ENCODE measurements at places on chromosomes 1 and 21. TPM values are rescaled to one million over a fixed set of nuclear protein-coding genes. Genes with fewer than 3 reads are reported as not detected.

GRCh38 chr1:76832521-76832920 lies 34.8 kb upstream of the ST6GALNAC5 start:
- DNase-seq, result no peak
- no peak overlapping the region for H3K27ac ChIP-seq
- no peaks in the 10 kb centered on the region for H3K27me3 ChIP-seq
- no peak overlapping the region for H3K4me3 ChIP-seq
- H3K36me3 ChIP-seq, result no peaks in the 10 kb centered on the region

- no peaks in the 10 kb centered on the region for H3K27me3 ChIP-seq
- H3K27ac ChIP-seq, result no peak overlapping the region
- H3K4me1 ChIP-seq, result no peaks in the 10 kb centered on the region
- H3K4me3 ChIP-seq, result no peak overlapping the region
- no peaks in the 10 kb centered on the region for H3K36me3 ChIP-seq
- DNase-seq, result no peak
Measured at GRCh38 chr1:57272150-57272549, 151.7 kb downstream of the DAB1 start.

DNA sequence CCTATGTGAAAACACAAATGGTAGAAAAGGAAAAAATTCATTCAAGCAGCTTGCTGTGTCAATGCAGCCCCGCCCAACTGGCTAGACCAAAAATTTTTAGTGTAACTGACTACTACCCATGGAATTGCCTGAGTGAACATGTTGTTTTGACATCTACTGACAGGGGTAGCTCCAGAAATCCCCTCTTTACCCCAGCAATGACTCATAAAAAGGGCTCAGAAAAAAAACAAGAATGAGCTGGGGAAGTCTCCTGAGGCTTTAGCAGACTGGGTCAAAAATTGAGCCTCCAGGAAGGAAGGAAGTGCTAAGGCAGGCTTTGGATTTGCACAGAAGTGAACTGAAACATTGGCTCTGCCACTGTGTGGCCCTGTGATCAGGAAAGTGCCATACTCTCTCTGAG lies 24.4 kb upstream of the FGGY start:
- H3K27ac ChIP-seq, result no peak overlapping the region
- no peak overlapping the region for H3K4me3 ChIP-seq
- DNase-seq, result no peak

DNA sequence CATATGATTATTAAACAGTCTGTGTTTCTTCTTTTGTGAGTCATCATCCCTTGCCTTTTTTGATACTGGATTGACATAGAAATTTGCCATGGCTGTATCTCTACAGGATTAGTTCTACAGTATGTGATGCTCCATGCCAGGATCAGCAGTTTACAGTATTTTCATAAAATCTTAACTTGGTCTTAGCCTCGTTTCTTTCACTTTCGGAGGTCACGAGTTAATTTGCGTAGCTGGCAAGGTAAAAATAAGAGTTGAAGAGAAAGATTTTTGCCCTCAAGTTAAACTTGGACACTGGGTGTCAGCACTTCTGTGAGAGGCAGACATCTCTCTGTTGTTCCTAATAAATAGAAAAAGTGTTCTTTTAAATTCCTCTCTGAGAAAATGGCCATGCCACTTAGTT lies 79.1 kb downstream of the CACNA1E start:
- H3K27ac ChIP-seq, result no peak overlapping the region
- no peaks in the 10 kb centered on the region for H3K4me1 ChIP-seq
- no peaks in the 10 kb centered on the region for H3K27me3 ChIP-seq
- no peak for DNase-seq
- H3K36me3 ChIP-seq, result no peaks in the 10 kb centered on the region
- H3K4me3 ChIP-seq, result no peak overlapping the region

DNA sequence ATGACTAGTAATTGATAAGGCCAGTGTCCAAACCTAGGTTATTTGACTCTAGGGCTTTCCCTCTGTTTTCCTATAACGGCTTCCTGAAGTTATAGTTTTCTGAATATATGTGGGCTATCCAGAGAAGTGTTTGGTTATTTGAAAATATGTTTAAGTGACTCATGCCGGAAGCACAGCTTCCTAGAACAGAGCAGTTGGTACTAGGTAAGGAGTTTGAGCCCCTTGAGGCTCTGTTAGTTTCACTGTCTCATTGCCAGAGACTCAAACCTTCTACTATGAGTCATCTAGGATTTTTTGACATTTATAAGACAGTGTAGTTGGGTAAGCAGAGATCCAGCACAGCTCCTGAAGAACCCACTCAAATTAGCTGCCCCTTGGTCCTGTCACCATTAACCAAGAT lies 27.1 kb upstream of the LEPR start:
- H3K4me1 ChIP-seq, result no peaks in the 10 kb centered on the region
- H3K4me3 ChIP-seq, result no peak overlapping the region
- no peaks in the 10 kb centered on the region for H3K27me3 ChIP-seq
- H3K27ac ChIP-seq, result no peak overlapping the region
- no peaks in the 10 kb centered on the region for H3K36me3 ChIP-seq

GRCh38 chr1:222250376-222250775 lies 297.5 kb downstream of the HHIPL2 start:
- H3K27ac ChIP-seq, result no peak overlapping the region
- no peaks in the 10 kb centered on the region for H3K4me1 ChIP-seq
- DNase-seq, result no peak

The ELAVL4 gene
- not detected for total RNA-seq

GRCh38 chr1:32464716-32465577 lies at the start of gene ZBTB8B:
Gene ZBTB8B, plus strand, starts transcription at chr1:32465072. Its CDS starts 5,553 bp downstream, at chr1:32470625.
- H3K27ac ChIP-seq, result no peak within 1 kb of the TSS
- no peaks in the 10 kb centered on the region for H3K36me3 ChIP-seq
- H3K27me3 ChIP-seq, result no peaks in the 10 kb centered on the region
- H3K4me1 ChIP-seq, result peaks cover 8% of the 10 kb centered on the region

The NFASC gene
- 29.7 TPM for total RNA-seq

The ELAPOR1 gene
- 0.29 TPM for total RNA-seq

DNA sequence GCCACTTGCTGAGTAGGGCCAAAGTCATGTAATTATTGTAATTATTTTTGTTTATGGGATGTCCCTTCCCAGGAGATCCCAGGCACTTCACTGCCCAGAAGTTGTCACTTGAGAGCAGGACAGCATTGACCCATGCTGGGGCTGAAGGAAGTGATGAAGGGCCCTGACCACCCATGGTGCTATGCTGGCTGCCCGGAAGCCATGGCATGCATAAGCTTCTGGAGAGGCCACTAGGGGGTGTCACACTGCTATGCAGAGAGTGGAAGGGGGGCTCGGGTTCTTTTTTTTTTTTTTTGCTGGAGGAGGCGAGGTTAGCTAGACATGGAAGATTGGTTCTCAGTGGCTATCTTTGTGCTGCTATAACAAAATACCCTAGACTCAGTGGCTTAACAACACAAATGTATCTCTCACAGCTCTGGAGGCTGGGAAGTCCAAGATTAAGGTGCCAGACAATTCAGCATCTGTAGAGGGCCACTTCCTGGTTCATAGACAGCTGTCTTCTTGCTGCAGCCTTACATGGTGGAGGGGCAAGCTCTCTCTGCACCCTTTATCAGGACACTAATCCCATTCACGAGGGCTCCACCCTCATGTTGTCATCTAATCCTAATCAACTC lies 84.9 kb downstream of the CNIH3 start:
- H3K36me3 ChIP-seq, result no peaks in the 10 kb centered on the region
- H3K27ac ChIP-seq, result no peak overlapping the region
- no peaks in the 10 kb centered on the region for H3K27me3 ChIP-seq
- DNase-seq, result no peak
- no peaks in the 10 kb centered on the region for H3K4me1 ChIP-seq
- no peak overlapping the region for H3K4me3 ChIP-seq

DNA sequence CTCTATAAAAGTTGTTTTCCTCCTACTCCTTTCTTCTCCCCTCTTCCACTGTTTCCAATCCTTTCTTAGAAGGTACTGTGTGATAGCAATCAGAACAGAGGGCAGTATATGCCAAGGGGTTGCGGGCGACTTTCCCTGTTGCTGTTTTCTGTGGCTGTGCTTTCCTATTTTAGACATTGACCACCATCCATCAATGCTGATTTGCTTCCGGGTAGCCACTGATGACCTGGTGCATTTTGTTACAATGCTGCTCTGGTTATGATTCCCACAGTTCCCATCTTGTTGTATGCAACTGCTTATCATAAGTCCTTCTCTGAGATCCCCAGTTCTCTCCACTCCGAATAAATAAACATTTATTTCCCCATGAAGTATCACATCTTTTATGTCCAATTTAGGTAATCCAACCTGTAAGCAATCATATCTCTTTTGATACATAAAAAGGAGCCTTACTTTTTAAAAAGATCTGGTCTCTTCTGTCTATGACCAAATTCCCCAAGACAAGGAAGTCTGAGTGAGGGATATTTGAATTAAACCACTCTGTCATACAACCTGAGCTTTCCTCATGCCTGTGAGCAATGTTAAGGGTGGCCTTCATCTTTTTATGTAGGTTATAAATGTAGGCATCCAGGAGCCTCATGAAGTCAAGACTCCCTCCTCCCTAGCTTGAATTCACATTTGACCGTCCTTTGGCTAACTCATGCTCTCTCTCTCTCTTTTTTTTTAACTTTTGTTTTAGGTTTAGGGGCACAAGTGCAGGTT lies 52.5 kb upstream of the CD55 start:
- no peaks in the 10 kb centered on the region for H3K27me3 ChIP-seq
- no peak overlapping the region for H3K4me3 ChIP-seq
- no peak overlapping the region for H3K27ac ChIP-seq
- no peaks in the 10 kb centered on the region for H3K4me1 ChIP-seq
- DNase-seq, result no peak

GRCh38 chr1:214791961-214792360 lies 189.0 kb downstream of the CENPF start:
- H3K27me3 ChIP-seq, result no peaks in the 10 kb centered on the region
- H3K4me3 ChIP-seq, result no peak overlapping the region
- H3K4me1 ChIP-seq, result no peaks in the 10 kb centered on the region
- H3K36me3 ChIP-seq, result no peaks in the 10 kb centered on the region

DNA sequence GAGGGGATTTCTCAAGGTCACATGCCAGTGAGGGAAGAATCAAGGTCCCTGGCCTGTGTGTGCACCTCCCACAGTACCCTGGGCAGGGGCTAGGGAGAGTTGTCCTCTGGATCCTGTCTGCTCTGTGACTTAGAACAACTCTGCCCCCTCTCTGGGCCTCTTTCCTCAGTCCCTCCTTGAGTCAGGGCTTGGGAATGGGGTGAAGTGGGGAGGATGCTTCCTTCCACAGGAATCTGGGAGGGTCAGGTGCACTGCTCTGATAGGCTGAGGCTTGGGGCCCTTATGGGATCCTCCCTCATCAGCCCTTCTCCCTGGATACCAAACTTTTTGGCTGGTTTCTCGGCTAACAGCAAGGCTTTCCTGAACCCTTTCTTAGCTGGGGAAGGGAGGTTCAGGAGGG lies 2.5 kb downstream of the TRNP1 start:
- H3K4me1 ChIP-seq, result peaks cover 9% of the 10 kb centered on the region
- no peaks in the 10 kb centered on the region for H3K27me3 ChIP-seq
- H3K27ac ChIP-seq, result no peak overlapping the region
- H3K36me3 ChIP-seq, result no peaks in the 10 kb centered on the region
- DNase-seq, result no peak

- H3K36me3 ChIP-seq, result no peaks in the 10 kb centered on the region
- no peak overlapping the region for H3K27ac ChIP-seq
- H3K27me3 ChIP-seq, result no peaks in the 10 kb centered on the region
- no peak for DNase-seq
- H3K4me1 ChIP-seq, result no peaks in the 10 kb centered on the region
- H3K4me3 ChIP-seq, result no peak overlapping the region
Measured at GRCh38 chr1:54885237-54885679, 1.7 kb downstream of the DHCR24 start.

GRCh38 chr1:241460098-241460873 lies 59.3 kb downstream of the FH start:
- H3K27me3 ChIP-seq, result no peaks in the 10 kb centered on the region
- H3K27ac ChIP-seq, result no peak overlapping the region
- no peaks in the 10 kb centered on the region for H3K36me3 ChIP-seq
- H3K4me1 ChIP-seq, result no peaks in the 10 kb centered on the region

DNA sequence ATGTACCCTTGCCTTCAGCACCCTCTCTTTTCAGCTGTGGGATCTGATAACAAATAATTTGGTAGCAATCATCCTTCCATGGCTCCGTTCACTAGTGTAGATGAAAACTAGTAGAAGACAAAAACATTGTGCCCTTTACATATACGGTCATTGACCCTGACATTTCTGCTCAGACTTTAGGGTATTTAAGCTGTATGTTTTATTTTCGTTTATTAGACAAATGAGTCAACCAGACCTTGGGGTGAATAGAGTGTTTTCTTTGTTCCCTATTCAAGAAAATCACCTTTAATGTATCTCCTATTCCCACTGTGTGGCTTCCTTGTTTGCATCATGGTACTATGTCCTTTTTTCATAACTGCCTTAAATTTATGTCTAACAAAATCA lies 187.3 kb downstream of the VAV3 start:
- no peaks in the 10 kb centered on the region for H3K27me3 ChIP-seq
- no peak overlapping the region for H3K27ac ChIP-seq
- H3K4me1 ChIP-seq, result no peaks in the 10 kb centered on the region
- no peak overlapping the region for H3K4me3 ChIP-seq
- DNase-seq, result no peak
- H3K36me3 ChIP-seq, result no peaks in the 10 kb centered on the region

GRCh38 chr1:47559944-47560695 lies 122.3 kb downstream of the FOXD2 start:
- H3K27me3 ChIP-seq, result no peaks in the 10 kb centered on the region
- no peaks in the 10 kb centered on the region for H3K36me3 ChIP-seq
- no peak for DNase-seq
- no peak overlapping the region for H3K27ac ChIP-seq
- no peaks in the 10 kb centered on the region for H3K4me1 ChIP-seq
- H3K4me3 ChIP-seq, result no peak overlapping the region

DNA sequence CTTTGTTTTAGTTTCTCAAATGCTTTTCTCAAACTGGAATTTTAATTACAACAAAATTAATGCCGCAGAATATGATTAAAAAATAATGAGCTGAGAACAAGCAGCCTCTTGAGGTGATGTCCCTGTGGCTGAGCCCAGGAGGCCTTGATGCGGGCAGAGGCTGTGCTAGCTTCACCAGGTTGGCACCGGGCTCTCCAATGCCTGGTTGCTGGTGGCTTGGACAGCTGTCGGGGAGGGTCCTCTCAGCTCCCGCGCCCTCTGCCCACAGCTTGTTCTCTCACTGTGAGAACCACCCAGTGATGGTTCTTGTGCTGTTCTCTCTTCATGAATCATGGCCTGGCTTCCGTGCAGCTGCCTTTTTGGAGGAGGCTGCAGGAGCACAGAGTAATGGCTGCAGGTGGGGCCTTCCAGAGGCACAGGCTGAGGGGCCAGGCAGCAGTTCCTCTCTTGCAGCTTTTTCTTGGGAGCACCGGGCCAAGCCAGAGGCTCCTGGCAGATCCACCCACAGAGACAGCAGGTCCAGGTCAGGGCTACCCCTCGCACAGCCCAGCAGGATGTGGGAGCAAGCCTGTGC lies 156.3 kb downstream of the PCBP3 start:
- H3K27ac ChIP-seq, result no peak overlapping the region
- no peak for DNase-seq
- no peaks in the 10 kb centered on the region for H3K36me3 ChIP-seq
- H3K4me3 ChIP-seq, result no peak overlapping the region
- H3K27me3 ChIP-seq, result no peaks in the 10 kb centered on the region

DNA sequence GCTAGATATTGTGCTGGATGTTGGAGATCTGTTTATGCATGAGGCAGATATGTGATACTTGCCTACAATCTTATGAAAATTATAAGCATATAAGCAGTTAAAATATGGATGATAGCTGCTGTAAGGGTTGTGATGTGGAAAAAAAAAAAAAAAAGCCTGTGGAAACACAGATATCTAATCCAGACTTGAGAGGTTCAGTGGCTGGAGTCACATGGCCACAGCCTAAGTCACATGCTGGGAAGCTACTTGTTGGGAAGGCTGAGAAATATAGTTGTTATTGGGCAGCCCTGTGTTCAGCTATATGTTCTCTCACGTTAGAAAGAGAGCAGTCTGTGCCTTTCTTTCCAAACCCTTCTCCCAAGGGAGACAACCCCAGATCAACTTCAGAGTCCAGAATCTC lies 15.1 kb downstream of the RAVER2 start:
- H3K27ac ChIP-seq, result no peak overlapping the region
- H3K4me1 ChIP-seq, result no peaks in the 10 kb centered on the region
- H3K4me3 ChIP-seq, result no peak overlapping the region

Measured in uterus (tissue), 4 donors.